ENCODE measurements at places on chromosomes 5 and 9.

- ATAC-seq, result no peak
These were observed 137.4 kb downstream of the DAB2IP start for GRCh38 chr9:121788686-121789366.

DNA sequence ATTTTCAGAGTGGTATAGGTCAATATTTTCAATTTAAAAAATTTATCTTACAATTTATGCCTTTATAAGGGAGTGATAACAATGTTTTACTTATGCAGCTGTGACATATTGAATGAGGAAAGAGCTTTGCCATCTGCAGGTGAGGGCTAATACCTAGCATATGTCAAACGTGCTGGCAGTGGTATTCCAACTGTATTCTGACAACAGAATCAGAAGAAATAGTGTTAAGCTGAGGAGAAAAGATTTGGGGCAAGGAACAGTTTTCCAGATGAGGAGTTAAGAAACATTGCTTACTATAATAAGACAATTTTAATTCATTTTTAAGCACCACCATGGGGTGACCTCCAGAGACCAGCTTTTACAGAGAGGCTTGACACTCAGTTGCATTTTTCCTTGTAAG, 267.8 kb upstream of the ZNF608 start:
- no peak for ATAC-seq

- no peak for ATAC-seq
These were observed 77.7 kb downstream of the HOMER1 start for GRCh38 chr5:79436224-79436623.

DNA sequence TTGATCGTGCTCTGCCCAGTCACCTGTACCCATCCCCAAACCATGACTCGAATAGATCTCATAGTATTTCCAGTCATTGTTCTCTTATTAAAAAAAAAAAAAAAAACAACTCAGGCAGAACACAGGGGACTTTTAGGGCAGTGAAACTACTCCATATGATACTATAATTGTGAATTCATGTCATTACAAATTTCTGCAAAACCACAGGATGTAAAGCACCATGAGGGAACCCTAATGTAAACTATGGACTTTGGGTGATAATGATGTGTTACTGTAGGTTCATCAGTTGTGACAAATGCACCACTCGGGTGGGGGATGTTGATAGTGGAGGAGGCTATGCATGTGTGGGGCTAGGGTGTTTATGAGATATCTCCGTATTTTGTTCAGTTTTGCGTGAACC, 133.8 kb downstream of the RAB3C start:
- ATAC-seq, result no peak

DNA sequence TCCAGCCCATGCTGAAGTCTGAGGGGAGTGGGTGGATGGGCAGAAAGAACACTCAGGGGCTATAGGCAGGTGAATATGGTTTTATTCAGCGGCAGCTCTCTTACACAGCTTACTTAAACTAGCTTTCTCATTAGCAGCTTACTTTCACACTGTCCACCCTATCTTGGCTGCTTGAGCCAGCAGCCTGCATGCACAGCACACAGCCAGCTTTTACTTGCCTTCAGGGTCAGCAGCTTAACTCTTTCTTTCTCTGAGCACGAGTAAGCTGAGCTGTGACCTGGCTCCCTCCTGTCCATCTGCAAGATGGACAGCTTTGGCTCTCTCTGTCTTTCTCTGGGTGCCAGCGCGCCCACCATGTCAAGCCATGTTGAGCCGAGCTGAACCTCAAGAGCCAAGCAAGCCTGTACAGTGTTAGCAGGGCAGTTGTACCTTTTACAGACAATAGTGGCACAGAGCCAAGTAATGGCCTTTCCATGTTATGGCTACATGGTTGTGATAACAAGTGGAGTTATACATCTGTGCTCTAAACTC, 1054.9 kb downstream of the PTPRD start:
- ATAC-seq, result no peak

DNA sequence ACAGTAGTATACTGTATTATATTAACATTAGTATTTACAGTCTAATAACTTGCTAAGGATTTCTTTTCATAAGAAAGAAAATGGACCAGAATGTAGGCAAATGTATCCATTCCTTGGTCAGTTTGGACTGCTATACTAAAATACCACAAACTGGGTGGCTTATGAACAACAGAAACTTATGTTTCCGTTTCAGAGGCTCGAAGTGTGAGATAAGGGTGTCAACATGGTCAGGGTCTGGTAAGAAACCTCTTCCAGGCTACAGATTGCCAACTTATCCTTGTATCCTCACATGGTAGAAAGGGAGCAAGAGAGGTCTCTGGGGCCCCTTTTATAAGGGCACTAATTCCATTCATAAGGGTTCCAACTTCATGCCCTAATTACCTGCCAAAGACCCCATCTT, 9.2 kb upstream of the ESM1 start:
- ATAC-seq, result no peak

DNA sequence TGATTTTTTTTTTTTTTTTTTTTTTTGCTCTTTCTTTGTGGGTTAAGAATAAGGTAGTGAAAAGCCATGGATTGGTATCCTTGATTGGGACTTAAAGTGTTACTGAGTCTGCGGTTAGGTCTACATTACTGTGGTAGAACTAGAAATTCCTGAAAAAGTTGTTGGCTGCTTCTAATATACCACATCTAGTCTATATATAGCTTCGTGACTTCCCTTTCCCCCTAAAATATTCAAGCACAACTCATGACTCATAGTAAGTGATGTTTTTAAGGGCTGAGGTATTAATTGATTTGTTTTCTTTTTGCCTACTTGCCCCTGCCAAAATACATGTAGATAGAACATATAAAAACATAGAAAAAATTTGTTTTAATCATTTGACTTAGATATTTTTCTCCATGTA, 247.6 kb downstream of the TMEM232 start:
- no peak for ATAC-seq

DNA sequence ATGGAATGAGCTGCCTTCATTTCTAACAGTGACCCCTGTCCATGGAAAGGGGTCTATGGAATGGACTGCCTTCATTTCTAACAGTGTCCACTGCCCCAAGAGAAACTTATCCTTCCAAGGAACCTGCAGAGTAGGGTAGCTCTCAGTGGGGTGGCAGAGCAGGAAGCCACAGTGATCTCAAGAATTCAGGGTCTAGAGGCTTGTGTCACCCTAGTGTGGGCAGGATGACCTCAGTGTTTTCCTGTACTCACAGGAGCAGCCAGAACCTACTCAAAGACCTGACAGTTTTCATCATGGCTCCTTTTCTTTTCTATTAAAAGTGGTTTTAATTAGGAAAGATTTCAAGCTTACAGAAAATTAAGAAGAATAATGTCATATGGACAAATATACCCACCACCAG, 27.5 kb downstream of the SEC61B start:
- no peak for ATAC-seq

- no peak for ATAC-seq
These were observed 42.3 kb downstream of the COL23A1 start for GRCh38 chr5:178547753-178548415.

GRCh38 chr5:7209658-7210057, 186.3 kb upstream of the ADCY2 start:
- no peak for ATAC-seq

DNA sequence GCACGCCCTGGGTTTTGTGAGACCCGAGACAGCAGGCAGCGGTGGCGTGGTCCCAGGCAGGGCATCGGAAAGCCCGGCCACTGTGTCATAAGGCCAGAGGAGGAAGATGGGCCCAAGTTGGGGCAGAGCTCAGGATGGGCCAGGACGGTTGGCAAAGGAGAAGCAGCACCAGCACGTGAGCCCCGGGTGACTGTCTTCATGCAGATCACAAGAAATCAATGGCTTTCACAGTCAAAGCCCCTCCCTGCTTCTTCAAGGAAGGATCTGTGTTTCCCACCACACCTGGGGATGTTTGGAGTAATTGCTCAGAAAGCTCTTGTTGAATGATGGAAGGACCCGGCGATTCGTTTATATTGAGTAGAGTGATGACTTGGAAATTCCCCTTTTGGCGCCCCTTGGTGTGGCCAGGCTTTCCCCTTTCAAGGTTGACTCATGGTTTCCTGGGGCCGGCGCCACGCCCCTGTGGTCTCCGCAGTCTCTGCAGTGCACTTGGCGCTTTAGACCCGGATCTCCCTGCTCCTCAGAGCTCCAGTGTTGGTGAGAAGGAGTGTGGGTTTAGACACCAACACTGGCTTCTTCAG, 52.1 kb downstream of the IL31RA start:
- ATAC-seq, result no peak

- no peak for ATAC-seq
These were observed 552.0 kb upstream of the KLF4 start for GRCh38 chr9:108041551-108041950.

DNA sequence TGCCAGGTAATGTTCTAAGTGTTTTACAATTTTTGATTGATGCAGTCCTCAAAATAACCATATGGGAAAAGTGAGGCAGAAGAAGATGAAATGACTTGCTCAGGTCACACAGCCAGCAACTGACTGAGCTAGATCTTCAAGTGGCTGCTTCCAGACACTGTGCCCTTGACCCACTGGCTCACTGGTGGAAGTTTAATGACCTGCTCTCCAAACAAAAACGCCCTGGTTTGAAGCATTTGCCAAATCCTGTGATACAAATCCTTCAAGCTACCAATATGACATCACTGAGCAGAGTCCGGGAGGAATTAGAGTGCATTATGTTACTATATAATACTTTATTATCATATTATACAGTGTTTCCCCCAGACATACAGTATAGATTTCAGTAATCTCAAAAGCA, 459.4 kb downstream of the GADD45G start:
- ATAC-seq, result no peak

GRCh38 chr9:69319324-69320025, 5.5 kb upstream of the ENTREP1 start:
- no peak for ATAC-seq

DNA sequence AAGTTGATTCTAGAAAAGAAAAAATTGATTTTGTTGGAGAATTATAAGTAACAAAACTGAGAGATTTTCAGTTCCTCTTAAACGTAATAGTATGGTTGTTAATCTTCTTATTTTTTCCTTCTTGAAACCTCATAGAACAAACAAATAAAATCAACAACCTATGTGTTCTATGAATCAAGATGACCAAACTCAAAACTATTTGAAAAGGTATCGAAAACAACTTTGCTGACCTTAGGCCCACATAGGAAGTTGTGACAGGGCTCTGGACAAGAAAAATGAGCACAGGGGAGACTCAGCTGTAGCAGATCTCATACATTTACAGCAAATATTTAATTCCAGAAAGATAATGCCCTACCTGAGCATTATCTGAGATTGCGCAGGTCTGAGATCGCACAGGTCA, 169.4 kb upstream of the CCNH start:
- no peak for ATAC-seq

DNA sequence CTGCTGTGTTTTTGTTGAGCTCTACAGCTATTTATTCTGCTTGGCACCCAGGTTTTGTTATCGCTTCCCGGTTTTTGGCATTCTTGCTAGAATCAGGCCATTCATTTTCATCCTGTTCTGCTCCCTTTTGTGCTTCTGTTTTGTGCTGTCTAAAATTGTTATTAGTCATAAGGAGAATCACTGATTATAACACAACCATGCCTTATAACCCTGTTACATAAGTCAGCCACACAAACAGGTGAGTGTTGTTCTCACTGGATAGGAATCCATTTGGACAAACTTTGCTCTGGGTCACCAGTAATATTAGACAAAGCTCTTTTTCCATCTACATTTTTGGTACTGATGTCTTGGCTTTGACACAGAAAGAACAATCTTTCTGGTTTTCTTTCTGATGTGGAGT, 622.8 kb downstream of the PSAT1 start:
- no peak for ATAC-seq

- ATAC-seq, result no peak
These were observed 293.5 kb upstream of the C9orf72 start for GRCh38 chr9:27866741-27867140.

DNA sequence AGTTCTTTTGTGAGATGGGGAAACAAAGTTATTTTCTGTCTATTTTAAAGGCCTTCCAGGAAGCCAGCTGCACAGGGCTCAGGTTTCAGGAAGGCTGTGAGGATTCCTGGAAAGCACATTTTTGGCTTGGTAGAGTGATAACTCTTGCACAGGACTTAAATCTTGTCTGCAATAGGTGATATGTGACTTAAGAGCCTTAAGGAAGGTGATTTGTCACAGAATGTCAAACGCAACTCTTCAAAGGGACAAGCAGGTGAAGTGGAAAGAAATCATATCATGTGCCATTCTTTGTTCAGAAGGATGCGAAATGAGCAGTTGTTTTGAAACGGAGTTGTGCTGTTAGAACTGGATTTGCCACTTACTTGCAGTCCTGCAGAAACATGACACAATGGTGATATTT, 459.3 kb downstream of the MAT2B start:
- no peak for ATAC-seq
